ENCODE measurements at places on chromosomes 5 and 9.

- DNase-seq = no peak
Observed at GRCh38 chr9:87672586-87672985, 53.3 kb upstream of the CTSL start.

DNA sequence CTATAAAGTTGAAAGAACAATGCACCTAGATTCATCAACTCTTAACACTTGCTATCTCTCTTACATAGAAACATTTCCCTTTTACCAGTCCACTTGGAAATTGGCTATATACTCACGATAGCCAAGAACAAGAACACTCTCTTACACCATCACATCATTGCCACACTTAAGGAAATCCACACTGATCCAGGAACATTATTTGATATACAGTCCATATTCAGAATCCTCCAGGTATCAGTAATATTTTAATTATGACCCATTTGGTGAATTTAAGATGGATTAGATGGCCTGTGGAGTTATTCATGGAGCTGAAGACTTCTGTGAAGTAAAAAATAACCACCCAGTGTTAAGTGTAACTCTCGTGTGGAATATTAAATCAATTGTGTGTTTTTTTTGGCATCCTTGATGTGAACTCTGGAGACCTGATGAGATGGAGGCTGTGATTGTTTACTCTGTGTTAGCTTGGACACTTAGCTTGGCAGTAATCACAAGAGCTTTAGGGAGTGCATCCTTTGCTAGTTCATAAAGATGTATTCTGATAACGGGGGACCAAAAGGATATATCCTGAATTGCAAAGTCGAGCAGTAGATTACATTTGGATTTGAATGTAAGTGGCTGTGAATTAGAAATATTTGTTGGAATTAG lies 52.0 kb upstream of the ABL1 start:
- no peak for DNase-seq

- no peak for DNase-seq
Observed at GRCh38 chr5:9415091-9415490, 130.8 kb downstream of the SEMA5A start.

DNA sequence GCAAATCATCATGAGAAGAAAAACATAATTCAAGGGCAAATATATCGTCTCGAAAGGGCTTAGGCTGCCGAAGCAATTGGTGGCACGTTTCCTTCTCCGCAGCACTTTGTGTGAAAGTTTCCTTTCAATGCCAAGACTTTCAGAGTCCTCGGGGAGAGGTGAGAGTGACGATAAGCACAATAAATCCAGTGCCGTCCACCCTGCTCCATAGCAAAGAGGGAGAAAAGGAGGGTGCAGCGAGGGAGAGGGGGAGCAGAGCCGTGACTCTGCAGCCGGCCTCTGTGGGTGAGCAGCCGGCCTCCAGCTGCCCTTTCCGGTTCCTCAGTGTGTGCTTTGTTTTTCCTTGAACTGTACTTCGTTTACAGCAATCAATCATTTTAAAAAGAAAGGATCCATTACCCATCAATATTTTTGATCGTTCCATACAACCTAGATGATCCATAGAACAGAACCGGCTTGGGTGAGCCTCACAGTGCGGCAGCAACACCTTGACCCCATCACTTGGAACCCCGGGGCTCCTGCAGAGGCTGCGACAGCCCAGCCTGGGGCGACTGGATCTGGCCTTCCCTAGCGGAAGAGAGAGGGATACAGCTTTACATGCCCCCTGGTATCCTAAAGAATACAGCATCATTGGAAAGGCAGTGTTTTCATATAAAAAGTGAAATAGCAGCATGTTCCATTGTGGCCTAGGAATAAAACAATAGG lies 247.0 kb upstream of the IRX4 start:
- DNase-seq = no peak

- no peak for DNase-seq
Observed at GRCh38 chr5:178998441-178998840, 3.3 kb upstream of the GRM6 start.

DNA sequence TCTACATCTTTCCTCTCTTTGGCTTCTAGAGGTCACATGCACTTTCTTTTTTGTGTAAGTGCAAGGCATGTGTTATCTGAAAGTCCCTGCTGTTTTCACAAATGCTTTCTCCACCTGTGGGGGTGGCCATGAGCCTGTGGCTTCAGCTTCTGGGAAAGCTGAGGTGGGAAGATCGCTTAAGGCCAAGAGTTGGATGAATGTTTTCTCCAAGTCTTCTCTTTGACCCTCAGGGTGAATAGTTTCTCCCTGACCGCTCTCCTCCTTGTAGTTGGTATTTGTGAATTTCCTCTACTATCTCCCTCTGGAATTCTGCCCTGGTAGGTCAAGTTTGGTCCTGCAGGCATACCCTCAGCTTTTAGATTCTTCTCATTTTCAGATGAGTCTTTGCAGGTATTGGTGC lies 74.2 kb downstream of the UGCG start:
- DNase-seq = no peak

DNA sequence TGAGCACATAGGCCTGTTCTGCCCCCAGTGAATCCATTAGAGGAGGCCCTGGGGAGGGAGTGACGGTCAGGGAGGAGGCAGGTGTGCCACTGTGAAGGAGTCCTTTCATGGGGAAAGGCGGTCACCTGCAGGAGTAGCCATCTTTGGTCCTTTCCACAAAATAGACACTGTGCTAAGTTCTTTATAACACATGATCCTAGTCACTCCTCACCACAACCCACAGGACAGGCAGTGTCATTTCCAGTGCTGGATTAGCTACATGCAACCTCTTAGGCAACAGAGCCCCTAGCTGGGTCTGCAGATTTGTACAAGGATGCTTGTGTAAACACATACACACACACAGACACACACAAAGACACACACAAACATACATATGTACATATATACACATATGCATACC lies 18.3 kb downstream of the DOCK2 start:
- DNase-seq = no peak

DNA sequence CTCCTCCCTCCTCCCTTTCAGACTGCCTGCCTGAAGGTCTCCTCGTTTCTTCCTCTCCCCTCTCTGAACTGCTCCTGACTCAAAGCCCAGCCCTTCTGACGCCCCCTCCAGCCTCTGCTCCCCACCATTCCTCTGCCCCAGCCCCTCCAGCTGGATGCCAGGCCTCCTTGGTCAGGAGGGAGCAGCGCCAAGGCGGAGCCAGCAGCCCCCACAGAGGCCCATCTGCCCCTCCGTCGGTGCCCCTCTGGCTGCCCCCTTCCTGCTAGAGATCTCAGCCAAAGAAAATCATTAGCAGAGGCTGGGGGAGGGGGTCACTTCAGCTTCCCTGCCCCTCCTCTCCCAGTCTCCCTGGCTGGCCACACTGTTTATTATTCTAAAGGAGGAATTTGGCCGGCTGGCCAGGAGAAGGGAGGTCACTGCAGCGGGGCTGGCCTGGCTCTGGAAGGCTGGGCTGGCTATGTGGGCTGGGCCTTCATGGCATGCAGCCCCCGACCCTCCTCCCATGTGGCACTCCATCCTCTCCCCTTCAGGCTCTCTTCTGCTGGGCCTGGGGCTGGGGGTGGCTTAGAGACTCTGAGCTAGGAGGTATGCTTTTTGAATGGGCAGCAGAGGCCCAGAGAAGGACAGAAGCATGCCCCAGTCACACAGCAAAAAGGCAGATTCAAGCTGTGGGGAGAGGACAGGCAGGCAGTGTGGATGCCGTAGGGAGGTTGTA lies 16.9 kb downstream of the PDGFRB start:
- peak; percentile 98 for DNase-seq

DNA sequence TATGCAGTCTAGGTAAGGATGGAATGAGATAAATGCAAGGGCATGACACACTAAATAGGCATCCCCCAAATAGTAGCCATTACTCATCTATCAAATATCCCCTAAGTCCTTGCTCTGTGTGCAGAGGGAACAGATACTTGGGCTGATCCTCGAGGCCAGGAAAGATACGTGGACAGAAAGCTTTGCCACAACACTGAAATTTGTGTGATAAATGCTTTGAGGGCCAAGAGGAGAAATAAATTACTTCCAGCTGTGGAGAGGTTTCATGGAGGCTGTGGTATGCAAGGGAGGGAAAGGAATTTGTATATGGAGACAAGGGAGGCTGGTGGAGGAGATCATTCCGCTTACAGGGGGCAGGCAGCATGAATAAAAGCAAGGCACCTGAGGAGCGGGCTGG lies 18.5 kb downstream of the ATOX1 start:
- no peak for DNase-seq

GRCh38 chr5:42064821-42065220 lies 139.7 kb downstream of the FBXO4 start:
- DNase-seq = no peak

GRCh38 chr5:3302228-3302627 lies 293.4 kb upstream of the IRX1 start:
- DNase-seq = no peak

- no peak for DNase-seq
Observed at GRCh38 chr5:133246376-133247150, 194.8 kb downstream of the HSPA4 start.

GRCh38 chr9:110069326-110070248 lies 138.4 kb downstream of the C9orf152 start:
- peak; percentile 29 for DNase-seq

DNA sequence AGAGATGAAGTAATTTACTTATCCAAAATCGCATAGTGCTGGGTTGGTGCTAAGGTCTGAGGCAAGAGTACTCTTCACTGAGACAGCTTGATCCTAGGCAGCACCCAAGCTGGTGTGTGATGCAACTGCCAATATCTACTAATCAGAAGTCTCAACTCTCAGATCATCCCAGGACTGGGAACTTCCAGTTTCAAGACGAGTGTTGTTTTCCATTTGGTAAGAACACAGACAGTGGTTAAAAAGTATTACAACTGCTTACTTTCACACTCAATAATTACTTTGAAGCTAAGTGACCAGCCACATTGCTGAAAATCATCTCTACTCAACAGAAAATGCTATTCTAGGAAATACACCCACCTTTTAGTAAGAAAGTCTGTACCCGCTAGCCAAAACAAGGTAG lies 45.3 kb downstream of the FBXW11 start:
- DNase-seq = no peak

DNA sequence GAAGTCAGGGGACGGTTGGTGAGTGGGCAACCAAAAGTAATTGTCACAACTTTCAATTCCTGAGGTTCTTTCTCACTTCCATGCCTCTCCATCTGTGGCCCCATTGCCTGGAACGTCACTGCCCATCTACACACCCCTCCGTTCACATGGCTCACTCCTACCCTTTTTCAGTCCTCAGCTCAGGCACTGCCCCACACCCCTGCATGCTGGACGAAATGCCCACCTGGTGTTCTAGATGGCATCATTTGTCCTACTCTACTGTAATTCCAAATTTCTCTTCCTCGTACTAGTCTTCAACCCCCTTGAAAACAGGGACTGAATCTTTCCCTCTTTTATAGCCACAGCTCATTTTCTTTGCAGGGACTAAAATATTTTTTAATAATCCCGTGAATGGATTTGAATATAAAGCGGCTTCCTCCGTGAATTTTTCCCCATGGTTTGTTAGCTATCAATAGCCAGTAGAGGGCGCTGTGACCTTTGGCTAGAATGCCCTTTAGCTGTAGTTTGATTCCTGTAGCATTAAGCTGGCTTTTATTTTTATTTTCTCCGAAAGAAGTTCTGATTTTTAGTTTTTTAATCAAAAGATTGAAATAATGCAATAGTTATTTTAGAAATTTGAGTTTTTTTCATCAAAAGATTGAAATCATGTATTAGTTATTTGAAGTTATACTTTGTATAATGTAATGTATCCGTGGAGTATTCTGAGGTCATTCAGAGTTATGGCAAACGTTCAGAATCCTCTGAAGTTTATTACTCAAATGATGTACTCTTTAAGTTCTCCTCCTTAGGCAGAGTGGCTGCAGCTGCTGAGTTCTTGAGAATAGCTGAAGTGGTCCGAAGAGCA lies 232.1 kb downstream of the SH3GL2 start:
- peak; percentile 80 for DNase-seq
